Bronchus fibroblast of lung (primary cell): ENCODE measurements at places on chromosomes 1 and 21. TPM values are rescaled to one million over a fixed set of nuclear protein-coding genes. Genes with fewer than 3 reads are reported as not detected.

ACKR1 gene
- total RNA-seq, result not detected in 2 replicates

IL20 gene
- total RNA-seq, result not detected in 2 replicates

UBASH3A gene
- not detected in 2 replicates for total RNA-seq

PDZK1IP1 gene
- not detected in 2 replicates for total RNA-seq

OR2AK2 gene
- not detected in 2 replicates for total RNA-seq

HCN3 gene
- total RNA-seq, result 0.30 and 0.67 TPM in 2 replicates

MTX1 gene
- 94.7 and 107 TPM in 2 replicates for total RNA-seq

LRP8 gene
- total RNA-seq, result 20.0 and 22.4 TPM in 2 replicates

DCST1 gene
- total RNA-seq, result not detected in 2 replicates

CFAP298 gene
- 32.4 and 35.8 TPM in 2 replicates for total RNA-seq

SPRR2A gene
- not detected in 2 replicates for total RNA-seq

DIRAS3 gene
- 3.0 and 3.2 TPM in 2 replicates for total RNA-seq

VAV3 gene
- total RNA-seq, result under 0.01 TPM in 1 of 2 replicates, not detected in the other

MRTO4 gene
- total RNA-seq, result 44.4 and 47.6 TPM in 2 replicates

CCDC185 gene
- total RNA-seq, result not detected in 2 replicates

GNG5 gene
- 110 and 123 TPM in 2 replicates for total RNA-seq

S100A14 gene
- 0.34 TPM in 1 of 2 replicates, not detected in the other for total RNA-seq

CFAP107 gene
- total RNA-seq, result not detected in 2 replicates

CZIB gene
- 79.4 and 79.5 TPM in 2 replicates for total RNA-seq

AGO4 gene
- total RNA-seq, result 3.1 and 3.2 TPM in 2 replicates

ANKRD35 gene
- 6.8 and 7.4 TPM in 2 replicates for total RNA-seq

PALMD gene
- not detected in 2 replicates for total RNA-seq

ZBTB7B gene
- 13.1 and 14.5 TPM in 2 replicates for total RNA-seq

HSPA6 gene
- total RNA-seq, result under 0.01 TPM in 1 of 2 replicates, not detected in the other

WDR64 gene
- total RNA-seq, result not detected in 2 replicates

MROH9 gene
- total RNA-seq, result under 0.01 TPM in 1 of 2 replicates, not detected in the other

CD1D gene
- 0.67 and 0.89 TPM in 2 replicates for total RNA-seq

ATP1A4 gene
- not detected in 2 replicates for total RNA-seq

ABCG1 gene
- total RNA-seq, result 0.15 and 0.34 TPM in 2 replicates

PTPN22 gene
- total RNA-seq, result 0.45 and 0.84 TPM in 2 replicates

NMNAT2 gene
- total RNA-seq, result 0.17 and 0.89 TPM in 2 replicates

TFF2 gene
- total RNA-seq, result not detected in 2 replicates

HOOK1 gene
- not detected in 2 replicates for total RNA-seq

LENEP gene
- not detected in 2 replicates for total RNA-seq

RGS18 gene
- total RNA-seq, result not detected in 2 replicates

PRAMEF26 gene
- total RNA-seq, result not detected in 2 replicates

TUT4 gene
- total RNA-seq, result 12.9 and 13.8 TPM in 2 replicates

HPCAL4 gene
- total RNA-seq, result not detected in 2 replicates

SV2A gene
- total RNA-seq, result 27.5 and 29.9 TPM in 2 replicates

CDA gene
- total RNA-seq, result 4.2 and 6.5 TPM in 2 replicates

S100A8 gene
- total RNA-seq, result not detected in 2 replicates
